ENCODE measurements at places on chromosomes 1 and 21.

GRCh38 chr1:229033480-229033879 lies 237.4 kb upstream of the RAB4A start:
- no peak for DNase-seq

DNA sequence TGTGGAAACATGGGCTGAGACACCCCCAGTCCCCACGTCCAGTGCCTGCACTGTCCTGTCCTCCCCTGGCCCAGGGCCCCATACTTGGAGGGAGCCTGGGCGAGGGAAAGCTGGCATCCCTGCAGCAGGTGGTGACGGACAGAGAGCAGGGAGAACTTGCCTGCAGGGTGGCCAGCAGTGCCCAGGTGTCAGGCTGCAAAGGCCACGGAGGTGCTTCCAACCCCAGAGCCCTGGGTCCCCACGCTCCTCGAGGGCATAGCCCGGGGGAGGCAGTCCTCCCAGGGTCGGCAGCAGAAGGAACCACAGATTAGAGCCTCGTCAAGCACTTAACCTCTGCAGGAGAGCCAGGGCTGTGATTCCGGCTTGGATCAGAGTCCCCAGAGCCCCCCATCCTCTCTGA lies 77.5 kb downstream of the ARHGEF16 start:
- DNase-seq, result no peak

DNA sequence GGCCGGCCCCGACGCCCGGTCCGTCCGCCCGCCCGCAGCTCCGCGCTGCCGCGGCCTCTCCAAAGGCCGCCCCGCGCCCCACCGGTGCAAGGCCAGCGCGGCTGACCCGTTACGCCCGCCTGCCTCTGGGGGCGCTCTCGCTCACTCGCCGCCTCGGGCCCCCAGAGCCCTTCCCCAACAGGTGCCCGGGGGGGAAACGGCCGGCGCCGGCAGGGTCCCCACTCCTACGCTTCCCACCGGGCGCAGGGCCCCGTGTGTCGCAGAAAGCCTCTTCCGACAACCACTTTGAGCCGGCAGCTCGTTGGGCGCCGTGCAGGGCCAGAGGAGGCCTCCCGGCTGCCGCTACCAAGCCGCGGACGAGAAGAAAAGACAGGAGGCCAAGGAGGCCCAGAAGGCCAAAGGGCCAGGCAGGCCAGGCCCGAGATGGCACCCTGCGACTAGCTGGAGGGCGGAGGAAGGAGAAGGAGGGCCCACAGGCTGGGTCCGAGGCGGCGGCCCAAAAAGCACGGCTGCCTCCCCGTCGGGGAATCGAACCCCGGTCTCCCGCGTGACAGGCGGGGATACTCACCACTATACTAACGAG lies 64.9 kb upstream of the FCGR2A start:
- no peak for DNase-seq

DNA sequence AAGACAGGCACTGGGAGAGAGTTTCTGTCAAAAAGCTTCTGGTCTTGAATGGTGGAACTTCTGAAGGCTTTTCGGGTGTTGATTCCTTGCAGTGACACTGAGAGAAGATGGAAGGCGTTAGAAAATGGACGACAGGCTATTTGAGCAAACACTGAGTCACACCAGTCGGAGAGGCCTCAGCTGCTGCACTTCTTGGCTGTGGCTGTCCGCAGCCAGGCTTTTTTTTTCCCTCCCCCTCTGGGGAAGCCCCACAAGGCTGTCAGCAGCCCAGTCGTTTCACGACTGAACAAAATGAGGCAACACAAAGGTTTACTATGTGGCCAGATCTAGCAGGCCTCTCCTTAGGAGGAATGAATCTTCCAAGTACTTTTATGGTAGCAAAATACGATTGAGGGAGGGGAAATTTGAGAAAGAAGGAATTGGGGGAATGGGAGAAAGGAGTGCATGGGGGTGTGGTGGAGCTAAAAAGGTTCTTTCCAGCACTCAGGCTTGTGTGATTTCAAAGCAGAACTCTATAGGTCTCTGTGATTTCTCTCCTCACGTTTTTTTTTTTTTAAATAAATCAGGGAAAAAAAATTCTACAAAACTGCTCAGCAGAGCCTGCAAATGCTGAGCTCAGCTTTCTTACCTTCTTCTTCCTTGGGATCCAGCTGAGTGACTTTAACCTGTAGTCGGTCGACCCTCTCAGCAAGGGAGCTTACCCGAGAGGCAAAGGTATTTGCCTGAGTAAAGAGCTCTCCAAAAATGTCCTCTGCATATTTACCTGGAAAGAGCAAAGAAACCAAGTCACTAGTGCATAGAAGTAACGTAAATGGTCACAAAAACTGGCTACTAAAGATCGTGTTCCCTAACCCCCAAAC lies 26.1 kb downstream of the GPR3 start:
- no peak for DNase-seq
